Kidney epithelial cell (primary cell): ENCODE measurements at places on chromosomes 6 and 20.

DNA sequence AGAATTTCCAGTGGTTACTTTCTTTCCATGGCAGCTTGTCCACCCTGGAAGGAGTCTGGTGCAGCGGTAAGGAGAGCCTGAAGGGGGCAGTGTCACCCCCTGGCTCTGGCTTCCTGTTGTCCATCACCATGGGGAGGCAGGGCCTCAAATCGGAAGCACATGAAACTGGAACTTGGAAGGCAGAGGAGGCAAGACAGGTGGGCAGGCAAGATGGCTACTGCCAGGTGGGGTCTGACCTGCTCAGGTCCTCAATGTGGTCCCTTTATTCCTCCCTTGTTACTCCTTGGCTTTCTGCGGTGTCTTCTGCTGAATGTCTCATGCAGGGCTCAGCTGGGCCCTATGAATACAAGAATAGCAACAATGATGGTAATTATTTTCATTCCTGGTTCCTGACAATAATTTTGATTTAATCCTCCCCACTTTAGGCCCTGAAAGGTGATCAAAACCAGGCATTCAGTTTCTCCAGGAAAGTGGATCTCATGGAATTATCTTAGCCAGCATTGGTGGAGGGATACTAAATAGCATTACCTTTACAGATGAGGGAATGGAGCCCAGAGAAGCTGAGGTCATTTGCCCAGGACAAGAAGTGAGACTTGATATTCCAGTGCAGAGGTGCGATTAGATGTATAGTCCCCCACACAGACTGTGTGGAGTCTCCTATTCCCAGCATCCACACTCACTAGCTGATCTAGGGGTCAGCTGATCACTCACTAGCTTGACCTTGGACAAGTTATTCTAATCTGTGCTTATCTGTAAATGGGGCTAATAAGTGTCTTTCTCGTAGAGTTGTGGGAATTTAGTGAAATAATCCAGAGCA, 17.6 kb upstream of the SNAI1 start:
- DNase-seq, result no peak

DNA sequence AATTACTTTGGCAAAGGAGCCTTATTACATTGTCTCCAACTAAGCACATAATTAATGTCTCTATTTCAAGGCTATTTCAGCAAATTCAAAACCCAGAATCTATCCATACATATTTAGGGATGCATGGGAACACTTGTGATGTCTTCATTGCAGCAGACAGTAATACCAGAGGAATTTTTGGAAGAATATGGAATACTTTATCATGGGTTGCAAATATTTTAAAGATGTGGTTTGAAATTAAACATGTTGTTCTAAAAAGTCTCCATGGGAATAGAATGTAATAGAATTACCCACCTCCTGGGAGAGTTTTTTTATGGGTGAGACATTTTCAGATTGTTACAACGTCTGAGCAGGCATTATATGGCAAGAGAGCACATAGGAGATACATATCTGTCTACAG, 170.8 kb downstream of the KCNQ5 start:
- DNase-seq, result no peak

- DNase-seq, result no peak
Measured at GRCh38 chr6:98995116-98995515, 47.4 kb upstream of the FBXL4 start.

GRCh38 chr20:44151621-44152416, 35.2 kb downstream of the JPH2 start:
- DNase-seq, result no peak

GRCh38 chr20:25039697-25040437, 18.1 kb downstream of the ACSS1 start:
- no peak for DNase-seq

DNA sequence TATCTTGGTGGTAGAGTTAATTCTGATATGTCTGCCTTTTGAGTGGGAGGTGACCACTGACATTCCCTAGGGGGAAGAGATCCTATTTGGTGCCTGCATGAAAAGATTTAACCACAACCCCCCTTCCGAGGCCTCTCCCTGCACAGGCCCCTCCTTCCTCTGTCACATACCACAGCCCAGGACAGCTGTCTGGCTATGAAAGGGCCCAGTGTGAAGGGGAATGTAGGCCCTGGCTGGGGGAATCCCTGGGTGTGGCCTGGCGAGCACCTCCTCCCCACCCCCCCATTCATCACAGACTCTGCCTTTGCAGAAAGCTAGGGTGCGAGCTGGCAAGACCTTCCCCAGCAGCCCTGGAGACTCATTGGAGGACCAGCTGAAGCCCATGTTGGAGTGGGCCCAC, 27.4 kb upstream of the MAPRE1 start:
- DNase-seq, result peak; percentile 5

- no peak for DNase-seq
Measured at GRCh38 chr20:3447321-3447720, 23.5 kb upstream of the ATRN start.

- no peak for DNase-seq
Measured at GRCh38 chr6:141303907-141304306, 828.8 kb upstream of the GJE1 start.
